Activated naive CD8-positive, alpha-beta T cell treated with anti-CD3 and anti-CD28 coated beads, Interleukin-2, amount 50 U/mL, for 24 hours (primary cell): ENCODE measurements at places on chromosomes 11 and 22.

DNA sequence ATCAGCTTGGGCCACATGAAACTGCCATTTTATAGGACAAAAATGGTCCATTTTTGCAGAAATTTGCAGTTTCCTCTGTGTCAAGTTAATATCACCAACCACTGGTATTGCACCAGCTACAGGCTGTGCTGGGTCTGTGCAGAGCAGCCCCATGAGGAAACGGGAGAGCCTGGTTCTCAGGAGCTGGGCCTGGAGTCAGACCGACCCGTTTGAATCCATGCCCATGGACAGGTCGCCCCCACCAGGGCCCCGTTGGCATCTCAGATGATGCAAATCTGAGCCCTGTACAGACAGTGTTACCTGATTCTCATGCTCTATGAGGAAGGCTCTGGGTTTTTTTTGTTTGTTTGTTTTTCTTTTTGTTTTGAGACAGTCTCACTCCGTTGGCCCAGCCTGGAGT lies 9.8 kb upstream of the SEC14L6 start:
- DNase-seq: no peak

GRCh38 chr11:88538098-88538497 lies 200.6 kb upstream of the CTSC start:
- no peak for DNase-seq

GRCh38 chr11:66543263-66544107 lies 2.4 kb downstream of the ZDHHC24 start:
- DNase-seq: peak; percentile 71

DNA sequence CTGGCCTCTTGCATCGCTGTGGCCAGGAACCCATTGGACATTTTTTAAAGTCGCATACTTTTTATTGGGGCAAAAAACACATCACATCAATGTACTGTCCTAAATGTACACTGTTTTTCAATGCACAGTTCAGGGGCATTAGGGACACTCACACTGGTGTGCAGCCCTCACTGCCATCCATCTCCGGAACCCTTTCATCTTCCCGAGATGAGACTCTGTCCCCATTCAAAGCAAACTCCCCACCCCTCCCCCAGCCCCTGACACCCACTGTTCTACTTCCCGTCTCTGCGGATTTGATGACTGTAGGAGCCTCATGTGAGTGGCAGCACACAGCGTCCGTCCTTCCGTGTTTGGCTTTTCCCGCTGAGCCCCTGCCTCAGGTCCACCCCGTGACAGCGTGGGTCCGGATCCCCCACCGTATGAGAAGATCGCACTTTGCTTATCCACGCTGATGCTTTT lies 41.8 kb upstream of the TH start:
- DNase-seq: peak; percentile 45

- DNase-seq: peak; percentile 73
Observed at GRCh38 chr11:75474878-75475766, 42.1 kb upstream of the KLHL35 start.

- DNase-seq: no peak
Observed at GRCh38 chr11:75403037-75403436, 3.7 kb downstream of the RPS3 start.

GRCh38 chr11:115518983-115519628 lies 14.9 kb upstream of the CADM1 start:
- DNase-seq: no peak

DNA sequence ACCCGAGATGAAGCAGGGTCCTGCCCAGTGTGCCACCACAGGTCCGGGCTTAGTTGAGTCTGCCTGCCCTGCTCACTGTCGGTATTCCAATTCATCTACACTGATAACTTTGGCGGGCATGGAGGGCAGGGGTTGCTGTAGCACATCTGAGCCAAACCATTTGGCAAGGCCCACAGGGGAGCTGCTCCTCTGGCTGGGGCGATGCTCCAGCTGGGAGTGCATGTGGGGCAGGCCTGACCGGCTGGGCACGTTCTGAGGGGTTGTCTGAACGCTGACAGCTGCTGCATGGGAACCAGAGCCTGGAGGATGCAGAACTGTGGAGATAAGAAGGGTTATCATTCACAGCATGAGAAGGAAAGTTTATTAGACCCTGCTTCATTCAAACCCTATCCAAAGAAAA lies 40.4 kb downstream of the DRG1 start:
- DNase-seq: no peak

DNA sequence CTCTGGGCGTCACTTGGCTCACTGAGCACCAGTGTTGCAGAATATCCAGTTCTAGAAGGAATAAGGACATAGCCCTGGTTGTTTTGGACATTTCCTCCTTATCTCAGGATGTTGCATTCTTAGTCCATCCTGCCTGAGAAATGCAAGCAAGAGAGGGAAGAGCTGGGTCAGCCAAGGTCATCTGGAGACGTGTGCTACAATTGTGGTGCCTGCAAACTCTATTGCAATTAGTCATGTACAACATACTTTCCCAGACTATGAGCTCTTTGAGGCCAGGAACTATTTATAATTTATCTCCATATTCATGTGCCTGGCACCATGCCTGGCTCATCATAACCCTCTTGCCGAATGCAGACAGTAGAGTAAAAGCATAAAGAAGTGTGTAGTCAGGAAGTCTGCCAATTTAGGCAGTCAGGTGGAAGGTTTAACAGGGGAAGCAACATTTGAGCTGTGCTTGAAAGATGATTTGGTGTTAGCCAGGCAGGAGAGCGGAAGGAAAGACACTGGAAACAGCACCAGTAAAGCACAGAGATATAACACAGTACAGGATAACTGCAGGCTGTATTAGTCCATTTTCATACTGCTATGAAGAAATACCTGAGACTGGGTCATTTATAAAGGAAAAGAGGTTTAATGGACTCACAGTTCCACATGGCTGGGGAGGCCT lies 129.4 kb upstream of the PAX6 start:
- DNase-seq: no peak

DNA sequence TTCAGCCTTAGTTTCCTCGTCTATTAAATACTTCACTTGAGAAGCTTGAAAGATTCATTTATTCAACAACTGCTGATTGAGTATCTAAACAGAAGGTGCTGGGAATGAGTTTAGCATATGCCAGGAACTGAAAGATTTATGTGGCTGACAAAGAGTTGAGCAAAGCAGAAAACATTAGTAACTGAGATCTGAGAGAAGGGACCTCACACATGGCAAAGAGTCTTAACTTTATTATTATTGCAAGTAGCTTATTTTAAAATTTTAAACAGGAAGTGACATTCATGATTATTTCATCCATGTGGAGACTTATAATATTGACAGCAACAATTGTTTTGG lies 133.6 kb downstream of the CASP12 start:
- DNase-seq: no peak
